Lung (tissue), 17 donors: ENCODE measurements at places on chromosomes 5 and 9. TPM values are rescaled to one million over a fixed set of nuclear protein-coding genes. Genes with fewer than 3 reads are reported as not detected.

The PCDHGA11 gene
- polyA plus RNA-seq, result 0.65 TPM

The SNCB gene
- polyA plus RNA-seq, result not detected

The FCN1 gene
- polyA plus RNA-seq, result 149 TPM

The TRAF1 gene
- polyA plus RNA-seq, result 23.1 TPM

The CARD6 gene
- polyA plus RNA-seq, result 11.9 TPM

The MYOZ3 gene
- 0.39 TPM for polyA plus RNA-seq

The TMOD1 gene
- polyA plus RNA-seq, result 2.7 TPM

The MEF2C gene
- 10.3 TPM for polyA plus RNA-seq

The IL31RA gene
- 0.13 TPM for polyA plus RNA-seq

The ALAD gene
- polyA plus RNA-seq, result 26.6 TPM

GRCh38 chr5:99315413-99316183 is 386.8 kb upstream of the CHD1 start:
- DNase-seq, result peak; percentile 29

DNA sequence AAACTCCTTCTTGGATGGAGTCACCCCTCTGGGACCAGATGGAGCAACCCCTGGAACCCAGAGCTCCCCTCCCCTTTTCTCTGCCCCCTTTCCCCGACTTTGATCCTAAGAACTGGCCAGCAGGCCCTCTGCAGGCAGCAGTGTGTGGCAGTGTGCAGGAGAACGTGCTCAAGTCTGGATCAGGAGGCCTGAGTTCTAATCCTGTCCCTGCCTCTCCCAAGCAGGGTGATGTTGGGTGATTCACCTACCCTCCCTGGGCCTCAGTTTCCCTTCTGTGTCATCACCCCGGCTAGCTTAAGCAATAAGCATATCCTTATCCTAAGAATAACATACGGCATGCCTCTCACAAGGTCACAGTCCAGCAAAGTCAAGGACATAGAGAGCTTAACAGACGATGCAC is 67.6 kb downstream of the C9orf50 start:
- no peak for DNase-seq

DNA sequence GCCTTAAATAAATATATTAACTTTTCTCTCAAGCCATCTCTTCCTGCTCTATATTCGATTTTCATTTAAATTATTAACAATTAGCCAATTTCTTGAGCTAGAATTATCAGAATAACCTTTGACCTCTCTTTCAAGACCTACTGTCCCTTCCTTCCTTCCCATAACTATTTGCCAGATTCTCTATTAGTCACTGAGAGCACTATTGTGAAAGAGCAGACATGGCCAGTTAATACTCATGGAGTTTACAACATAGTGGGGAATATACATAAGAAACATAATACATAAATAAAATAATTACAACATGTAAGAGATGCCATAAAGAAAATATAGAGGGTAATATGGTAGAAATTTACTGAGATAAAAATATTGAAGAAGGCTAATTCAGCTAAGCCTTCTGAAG is 72.1 kb upstream of the CHD1 start:
- no peak for DNase-seq

DNA sequence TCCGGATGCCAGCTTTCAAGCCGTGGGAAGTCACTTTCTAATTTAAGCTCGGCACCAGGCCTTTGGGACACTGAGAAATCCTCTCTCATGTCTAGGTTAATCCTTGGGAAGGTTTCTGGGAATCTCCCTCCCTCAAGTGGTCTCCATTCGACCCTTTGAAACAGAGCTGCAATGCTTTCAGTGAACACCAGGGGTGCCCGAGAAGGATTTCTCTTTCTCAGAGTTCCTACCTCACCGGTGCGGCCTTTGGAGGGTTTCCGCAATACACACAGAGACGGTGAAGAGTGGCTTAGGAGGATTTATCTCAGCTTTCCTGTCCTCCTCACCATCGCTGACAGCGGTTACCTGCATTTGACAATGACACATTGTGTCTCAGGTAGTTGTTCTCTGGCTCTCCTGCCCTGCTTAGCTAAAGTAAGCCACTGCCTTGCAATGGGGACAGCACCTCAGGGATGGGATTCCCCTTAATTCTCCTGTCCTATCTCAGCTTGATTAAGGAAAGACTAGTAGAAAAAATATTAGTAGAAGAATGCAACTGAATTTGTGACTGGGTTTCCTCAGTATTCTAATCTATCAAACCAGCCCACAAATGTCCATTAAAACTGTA is 180.6 kb downstream of the GABRG2 start:
- no peak for DNase-seq

DNA sequence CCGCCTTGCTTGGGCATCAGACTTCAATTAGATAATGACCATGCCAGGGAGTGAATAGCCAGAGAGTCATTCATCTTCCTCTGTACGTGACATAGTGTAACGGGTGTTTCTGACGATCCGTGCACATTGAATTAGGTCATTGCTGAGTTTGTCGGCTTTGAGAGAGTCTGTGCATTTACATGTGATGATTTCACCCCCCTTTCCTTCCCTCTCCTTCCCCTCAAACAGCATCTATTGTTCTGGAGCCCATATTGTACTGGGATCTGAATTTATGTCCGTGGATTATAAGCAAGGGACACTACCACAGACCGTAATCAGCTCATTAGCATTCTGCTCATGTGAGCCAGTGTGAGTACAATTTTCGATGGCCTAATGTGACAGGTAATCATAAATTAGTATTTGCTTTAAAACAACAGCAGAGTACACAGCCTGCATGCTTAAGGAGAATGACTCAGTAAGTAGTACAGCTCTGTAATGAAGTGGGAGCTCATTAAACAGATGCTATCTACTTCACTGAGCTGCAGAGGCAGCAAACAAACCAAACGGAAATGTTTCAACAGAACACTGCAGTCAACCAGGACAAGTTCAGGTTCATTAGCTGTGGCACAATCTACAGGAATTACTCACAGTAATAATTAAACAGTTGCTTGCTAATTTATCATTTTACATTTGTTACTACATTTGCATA is 302.1 kb downstream of the CSNK1G3 start:
- peak; percentile 88 for DNase-seq

DNA sequence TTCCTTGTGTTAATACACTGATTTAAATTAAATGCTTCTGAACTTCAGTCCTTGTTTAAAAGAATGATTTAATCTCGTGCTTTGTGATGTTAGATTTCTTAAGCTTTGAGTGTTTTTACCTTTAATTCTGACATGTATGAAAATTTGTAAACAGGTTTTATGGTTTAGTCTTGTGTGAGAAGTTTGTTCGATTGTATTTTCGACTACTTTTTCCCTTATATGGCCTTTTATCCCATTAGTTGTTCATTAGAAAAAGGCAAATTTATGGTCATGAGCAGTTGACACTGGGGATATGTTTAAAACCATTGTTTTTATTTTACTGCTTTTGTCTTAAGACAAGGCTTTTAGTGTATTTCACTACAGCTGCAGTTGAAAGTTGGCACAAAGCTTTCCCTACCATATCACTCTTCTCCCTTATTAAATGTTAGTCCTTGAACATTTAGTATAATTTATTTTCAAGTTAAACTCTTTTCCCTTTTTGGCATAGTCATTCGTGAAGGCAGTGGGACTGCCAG is 3.3 kb downstream of the UBE2R2 start:
- no peak for DNase-seq

DNA sequence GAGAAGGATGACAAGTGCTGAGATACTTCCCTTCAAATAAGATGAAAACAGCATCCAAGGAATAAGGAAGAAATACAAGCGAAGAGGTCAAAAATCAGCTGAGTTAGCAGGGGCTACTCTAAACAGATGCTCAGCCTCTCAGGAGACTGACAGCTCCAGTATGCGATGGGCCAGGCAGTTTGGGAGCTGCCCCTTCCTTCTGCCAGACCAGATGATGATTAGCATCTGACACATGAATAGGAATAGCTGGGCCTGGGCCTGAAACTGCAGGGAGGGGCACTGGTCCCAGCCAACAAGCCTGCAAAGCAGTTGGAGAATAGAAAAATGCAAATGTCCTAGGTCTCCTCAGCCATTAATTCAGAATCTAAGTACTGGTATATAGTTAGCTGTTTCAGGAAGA is 13.1 kb upstream of the MAP3K1 start:
- no peak for DNase-seq

DNA sequence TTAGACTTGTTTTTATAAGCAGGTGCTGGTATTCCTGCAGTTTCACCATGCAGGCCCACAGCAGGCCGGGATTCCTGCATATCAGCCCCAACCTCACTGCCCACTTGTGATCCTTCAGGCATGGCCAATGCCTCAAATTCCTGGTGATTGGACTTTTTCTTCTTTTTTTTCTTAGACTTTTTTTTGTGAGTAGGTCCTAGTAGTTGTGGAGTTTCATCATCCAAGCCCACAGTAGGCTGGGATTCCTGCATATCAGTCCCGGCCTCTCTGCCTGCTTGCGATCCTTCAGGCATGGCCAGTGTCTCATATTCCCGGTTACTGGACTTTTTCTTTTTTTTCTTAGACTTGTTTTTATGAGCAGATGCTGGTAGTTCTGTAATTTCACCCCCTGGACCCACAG is 4.8 kb downstream of the TTF1 start:
- no peak for DNase-seq

- DNase-seq, result peak; percentile 94
Observed at GRCh38 chr9:120935383-120935857, 8.8 kb upstream of the TRAF1 start.

DNA sequence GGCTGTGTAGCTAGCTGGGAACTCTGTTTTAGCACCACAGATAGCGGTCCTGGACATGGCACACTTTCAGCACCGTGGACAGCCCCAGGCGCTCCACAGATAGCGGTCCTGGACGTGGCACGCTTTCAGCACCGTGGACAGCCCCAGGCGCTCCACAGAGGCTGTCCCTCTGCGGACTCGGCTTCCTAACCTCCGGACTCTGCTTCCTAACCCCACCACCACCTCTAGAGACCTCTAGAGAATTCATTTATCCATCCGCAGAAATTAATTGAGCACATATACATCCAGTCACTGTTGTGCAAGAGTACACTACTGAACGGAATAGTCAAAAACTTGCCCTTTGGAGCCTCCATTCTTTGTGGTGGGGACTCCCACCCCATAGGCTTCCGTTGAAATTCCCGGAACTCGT is 27.4 kb downstream of the UNC5A start:
- peak; percentile 96 for DNase-seq

DNA sequence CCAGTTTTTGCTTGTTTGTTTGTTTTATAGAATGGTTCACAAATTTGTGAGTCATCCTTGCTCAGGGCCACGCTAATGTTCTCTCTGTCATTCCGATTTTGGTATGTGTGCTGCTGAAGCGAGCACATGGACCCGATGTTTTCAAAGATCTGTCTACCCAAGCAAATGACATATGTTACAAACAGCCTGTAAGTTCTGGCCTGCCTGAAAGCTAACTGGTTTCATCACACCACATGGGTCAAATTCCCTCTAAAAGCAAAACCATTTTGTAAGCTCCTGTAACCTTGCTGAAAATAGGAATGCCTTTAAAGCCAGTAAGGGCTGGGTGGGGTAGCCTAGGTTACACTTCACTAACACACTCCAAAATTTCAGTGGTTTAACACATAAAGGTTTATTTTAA is 25.4 kb downstream of the DMRT3 start:
- DNase-seq, result no peak

DNA sequence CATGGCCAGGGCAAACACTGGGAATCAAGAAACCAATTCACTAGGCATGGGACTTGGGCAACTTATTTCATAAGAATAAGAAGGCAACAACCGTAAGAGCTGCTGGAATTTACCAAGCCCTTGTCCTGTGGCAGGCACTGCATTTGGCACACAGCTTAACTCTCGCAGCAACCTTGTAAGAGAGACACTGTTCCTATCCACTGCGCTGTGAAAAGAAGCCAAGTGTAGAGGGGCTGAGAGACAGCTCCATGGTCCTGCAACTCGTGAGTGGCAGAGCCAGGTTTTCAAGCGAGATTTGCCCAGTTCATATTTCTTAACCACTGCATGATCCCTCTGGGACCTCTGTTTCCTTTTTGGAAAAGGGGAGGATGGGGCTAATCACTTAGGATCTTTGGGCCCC is 129.3 kb upstream of the STC2 start:
- no peak for DNase-seq

GRCh38 chr9:121075251-121076036 is 689 bp downstream of the CNTRL start:
- DNase-seq, result no peak

DNA sequence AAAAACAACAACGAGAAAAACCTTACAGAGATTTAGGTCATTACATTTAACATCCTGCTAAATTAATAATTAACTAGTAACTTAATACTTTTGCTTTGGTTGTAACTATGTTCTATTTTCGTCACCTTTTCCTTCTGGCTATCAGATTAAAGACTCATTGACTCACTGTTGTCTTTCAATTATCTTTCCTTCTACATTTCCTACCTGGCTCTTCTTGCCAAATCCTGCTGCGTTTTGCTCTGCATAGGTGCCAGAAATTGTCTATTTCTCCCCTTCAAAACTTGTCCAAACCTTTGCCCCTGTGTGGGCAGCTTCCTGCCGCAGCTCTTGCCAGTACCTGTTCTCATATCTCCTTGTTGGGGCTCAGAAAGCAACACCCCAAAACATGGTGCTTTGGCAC is 235.5 kb upstream of the ZNF608 start:
- no peak for DNase-seq

GRCh38 chr5:164013077-164013670 is 507.8 kb downstream of the MAT2B start:
- DNase-seq, result peak; percentile 89

DNA sequence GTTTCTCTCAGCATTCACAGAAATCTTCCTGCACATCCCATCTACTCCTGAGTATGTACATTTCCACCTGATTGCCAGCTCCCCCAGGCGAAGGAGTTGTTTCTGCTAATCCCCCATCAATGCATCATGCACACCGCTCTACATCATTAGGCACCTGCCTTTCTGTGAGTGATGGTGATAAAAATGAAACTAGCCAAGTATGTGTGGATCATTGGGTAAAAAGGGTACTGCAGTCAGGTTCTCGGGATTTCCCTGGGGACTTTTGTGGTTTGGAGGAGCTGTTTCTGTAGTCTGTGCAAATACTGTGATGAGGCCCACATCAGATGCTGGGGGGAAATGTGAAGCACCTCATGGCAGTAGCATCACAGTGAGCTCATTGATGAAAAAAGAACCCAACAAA is 30.4 kb downstream of the CAMK4 start:
- DNase-seq, result no peak

- no peak for DNase-seq
Observed at GRCh38 chr5:169545762-169546161, 37.8 kb upstream of the SPDL1 start.

- DNase-seq, result no peak
Observed at GRCh38 chr5:90759119-90759518, 200.5 kb downstream of the ADGRV1 start.

GRCh38 chr9:120729791-120730241 is 15.5 kb upstream of the MEGF9 start:
- peak; percentile 21 for DNase-seq

- no peak for DNase-seq
Observed at GRCh38 chr9:112873773-112874405, 16.8 kb downstream of the SLC46A2 start.
